ENCODE measurements at places on chromosomes 5 and 9.

- DNase-seq, result peak; percentile 61
These were observed 137.1 kb upstream of the SLC24A2 start for GRCh38 chr9:19925674-19926503.

DNA sequence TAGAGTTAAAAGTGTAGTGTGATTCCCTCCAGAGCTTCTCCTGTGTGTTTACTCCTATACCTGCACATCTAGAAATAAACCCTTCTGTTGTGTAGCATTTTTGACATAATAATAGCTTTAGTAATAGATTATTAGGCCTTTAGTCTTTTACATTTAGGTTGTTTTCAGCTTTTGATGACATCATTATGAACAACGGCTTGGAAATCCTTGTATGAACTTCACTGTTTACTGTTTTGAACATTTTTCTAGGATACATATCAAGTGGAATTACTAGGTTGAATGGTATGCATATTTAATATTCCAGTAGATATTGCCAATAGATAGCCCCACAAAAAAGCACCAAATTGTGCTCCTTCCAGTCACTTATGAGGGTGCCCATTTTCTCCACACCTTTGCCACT is 174.0 kb downstream of the ARHGAP26 start:
- no peak for DNase-seq

GRCh38 chr5:164501344-164501743 is 995.9 kb downstream of the MAT2B start:
- DNase-seq, result no peak

- no peak for DNase-seq
These were observed 564.4 kb downstream of the SEMA5A start for GRCh38 chr5:8981496-8981895.

- no peak for DNase-seq
These were observed 40.1 kb downstream of the EFCAB9 start for GRCh38 chr5:172234031-172234430.

- DNase-seq, result no peak
These were observed 37.4 kb downstream of the NSUN2 start for GRCh38 chr5:6595405-6595804.

GRCh38 chr5:115507681-115508080 is 36.9 kb downstream of the FEM1C start:
- DNase-seq, result no peak

GRCh38 chr9:37710046-37710445 is 43.6 kb upstream of the TRMT10B start:
- no peak for DNase-seq

- DNase-seq, result no peak
These were observed 281.0 kb downstream of the RASEF start for GRCh38 chr9:82781921-82782392.

DNA sequence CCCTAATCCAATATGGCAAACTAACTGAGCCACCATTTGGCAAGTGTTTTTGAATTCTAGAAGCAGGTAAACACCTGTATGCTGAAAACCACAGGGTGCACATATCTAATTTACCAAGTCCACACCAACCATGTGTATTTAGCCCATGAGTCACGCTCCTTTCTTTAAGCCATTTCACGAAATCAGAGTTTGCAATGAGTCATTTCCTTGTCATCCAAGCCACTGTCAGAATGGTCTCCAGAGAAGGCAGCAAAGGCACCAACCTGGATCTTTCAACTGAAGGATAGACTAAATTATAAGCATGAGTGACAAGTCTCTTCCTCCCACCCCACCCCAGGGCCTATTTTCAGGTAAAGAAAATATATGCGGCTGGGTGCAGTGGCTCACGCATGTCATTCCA is 110.0 kb downstream of the PAX5 start:
- DNase-seq, result no peak

DNA sequence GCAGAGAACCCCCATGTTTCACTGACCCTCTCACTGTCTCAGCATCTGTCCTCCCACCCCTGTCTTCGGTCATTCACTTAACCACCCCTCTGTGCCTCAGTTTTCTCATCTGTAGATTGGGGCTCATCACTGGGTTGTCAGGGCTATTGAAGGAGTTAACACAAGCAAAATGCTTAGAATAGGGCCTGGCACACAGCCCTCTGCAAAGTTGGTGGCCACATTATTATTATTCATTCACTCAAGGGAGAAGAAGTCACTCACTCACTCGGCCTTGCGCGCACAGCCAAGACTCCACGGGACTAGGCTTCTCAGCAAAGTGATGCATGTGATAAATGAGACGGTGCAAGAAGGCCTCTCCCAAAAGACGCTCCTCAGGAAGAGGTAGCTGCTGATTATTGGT is 8.0 kb downstream of the PDGFRB start:
- no peak for DNase-seq

GRCh38 chr9:69981686-69982445 is 61.8 kb upstream of the MAMDC2 start:
- no peak for DNase-seq

DNA sequence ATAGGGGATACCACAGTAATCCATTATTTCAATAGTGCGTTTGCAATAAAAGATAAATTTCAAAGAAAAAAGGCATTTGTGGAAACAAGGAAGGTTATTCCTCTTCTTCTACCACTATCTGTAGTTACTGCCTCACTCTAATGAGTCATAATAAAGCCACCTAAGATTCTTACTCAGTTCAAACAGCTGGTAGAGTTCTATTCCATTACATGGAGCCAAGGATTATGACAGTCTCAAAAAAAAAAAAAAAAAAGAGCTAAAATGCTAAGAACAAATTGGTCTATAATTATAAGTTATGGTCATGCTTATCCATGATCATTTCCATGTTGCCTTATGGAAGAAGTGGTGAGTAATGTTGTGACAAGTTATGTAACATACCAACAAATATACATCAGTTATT is 46.3 kb downstream of the DENND1A start:
- DNase-seq, result no peak

- no peak for DNase-seq
These were observed 17.6 kb downstream of the AFAP1L1 start for GRCh38 chr5:149289301-149289700.

- DNase-seq, result no peak
These were observed 230.2 kb upstream of the EDIL3 start for GRCh38 chr5:84614906-84615305.

GRCh38 chr5:149333711-149334443 is 11.4 kb upstream of the GRPEL2 start:
- no peak for DNase-seq

DNA sequence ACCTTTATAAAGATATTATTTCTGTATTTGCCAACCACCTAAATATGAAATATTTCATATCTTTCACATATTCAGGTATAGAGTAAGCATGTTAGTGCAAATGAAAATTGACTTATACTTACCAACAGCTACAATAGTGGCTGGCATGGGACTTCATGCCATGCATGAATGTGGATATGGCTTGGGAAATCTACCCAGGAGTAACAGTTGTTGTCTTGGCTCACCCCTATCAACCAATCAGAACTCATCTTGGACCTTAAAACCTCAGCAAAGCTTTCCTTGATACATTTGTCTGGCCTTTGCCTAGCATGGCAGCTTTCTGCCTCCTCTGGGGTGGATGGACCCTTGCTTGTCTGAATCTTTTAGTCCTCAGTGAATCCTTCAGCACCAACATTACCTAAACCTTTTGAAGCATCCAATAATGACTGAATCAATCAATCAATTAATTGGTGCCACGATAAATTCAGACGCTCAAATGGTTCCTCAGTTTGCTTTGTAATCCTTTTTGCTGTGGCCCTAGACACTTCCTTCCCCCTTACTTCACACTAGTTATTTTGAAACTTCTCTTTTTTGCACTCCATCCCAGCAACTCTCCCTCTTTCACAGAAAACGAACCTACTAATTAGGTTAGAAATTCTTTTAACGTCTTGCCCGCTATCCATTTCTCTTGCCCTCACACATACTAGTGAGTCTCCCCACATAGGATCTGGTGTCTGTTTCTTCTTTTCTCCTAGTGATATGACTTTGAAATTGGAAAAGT is 132.3 kb upstream of the ZNF608 start:
- DNase-seq, result no peak

DNA sequence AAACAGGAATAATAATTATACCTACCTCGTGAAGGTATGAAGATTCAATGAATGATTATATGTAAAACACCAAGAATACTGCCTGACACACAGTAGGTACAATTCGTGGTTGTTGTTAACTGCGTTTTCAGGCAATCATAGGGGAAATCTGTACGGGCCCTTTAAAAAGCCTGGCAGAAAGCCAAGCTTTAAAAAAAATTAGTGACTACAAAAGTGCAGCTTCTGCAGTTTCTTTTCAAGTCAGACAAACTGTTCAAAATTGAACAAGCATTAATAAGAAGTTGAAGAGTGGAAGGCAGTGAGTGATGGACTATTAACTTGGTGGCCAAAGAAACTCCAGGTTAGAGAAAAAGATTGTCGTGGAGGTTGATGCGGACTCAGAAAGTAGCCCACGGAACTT is 85.9 kb upstream of the TRIO start:
- DNase-seq, result no peak

- DNase-seq, result no peak
These were observed 2.7 kb downstream of the ANKRD33B start for GRCh38 chr5:10566543-10567068.

DNA sequence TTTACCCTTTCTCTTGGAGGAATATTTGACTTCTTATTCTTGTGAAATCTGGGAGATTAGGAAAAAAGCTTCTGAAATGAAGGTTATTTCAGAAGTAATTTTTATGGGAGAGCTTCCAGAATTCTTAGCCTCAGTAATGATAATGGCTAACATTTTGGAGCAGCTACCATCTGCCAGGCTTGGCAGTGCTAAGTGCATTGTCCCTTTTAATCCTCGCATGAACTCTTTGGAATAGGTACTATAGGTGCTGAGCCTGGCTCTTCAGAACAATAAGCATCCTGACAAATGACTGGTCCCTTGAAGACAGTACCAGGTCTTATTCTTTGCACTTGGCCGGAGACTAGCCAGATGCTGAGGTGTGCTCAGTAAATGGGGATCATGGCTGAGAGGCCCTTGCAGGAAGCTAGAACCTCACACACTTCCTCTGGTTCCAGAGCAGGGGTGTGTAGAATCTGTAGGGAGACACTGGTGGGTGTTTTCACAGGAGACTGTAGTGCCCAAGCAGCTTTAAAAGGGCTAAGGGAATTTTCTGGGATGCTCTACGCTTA is 90.7 kb downstream of the RCL1 start:
- DNase-seq, result no peak

DNA sequence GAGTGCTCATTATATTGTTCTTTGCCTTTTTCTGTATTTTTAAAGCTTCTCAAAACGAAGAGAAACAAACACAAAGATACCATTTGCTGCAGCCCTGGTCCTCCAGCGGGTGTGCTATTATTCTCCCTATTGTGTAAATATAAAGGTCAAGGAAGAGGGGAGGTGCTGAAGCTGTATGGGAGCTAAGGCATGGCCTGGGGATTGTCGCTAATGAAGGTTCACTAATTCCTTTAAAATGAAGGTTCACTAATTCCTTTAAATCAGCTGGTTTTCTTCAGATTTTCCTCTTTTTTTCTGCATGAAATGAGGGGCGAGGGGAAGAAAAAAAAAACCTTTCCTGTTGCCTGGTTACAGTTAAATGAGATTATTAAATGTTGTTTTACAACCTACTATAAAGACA is 74.5 kb upstream of the MAP1B start:
- no peak for DNase-seq

- DNase-seq, result no peak
These were observed 209.3 kb upstream of the PPP1R2B start for GRCh38 chr5:156640691-156641241.

- no peak for DNase-seq
These were observed 887 bp downstream of the GDA start for GRCh38 chr9:72150127-72150526.

DNA sequence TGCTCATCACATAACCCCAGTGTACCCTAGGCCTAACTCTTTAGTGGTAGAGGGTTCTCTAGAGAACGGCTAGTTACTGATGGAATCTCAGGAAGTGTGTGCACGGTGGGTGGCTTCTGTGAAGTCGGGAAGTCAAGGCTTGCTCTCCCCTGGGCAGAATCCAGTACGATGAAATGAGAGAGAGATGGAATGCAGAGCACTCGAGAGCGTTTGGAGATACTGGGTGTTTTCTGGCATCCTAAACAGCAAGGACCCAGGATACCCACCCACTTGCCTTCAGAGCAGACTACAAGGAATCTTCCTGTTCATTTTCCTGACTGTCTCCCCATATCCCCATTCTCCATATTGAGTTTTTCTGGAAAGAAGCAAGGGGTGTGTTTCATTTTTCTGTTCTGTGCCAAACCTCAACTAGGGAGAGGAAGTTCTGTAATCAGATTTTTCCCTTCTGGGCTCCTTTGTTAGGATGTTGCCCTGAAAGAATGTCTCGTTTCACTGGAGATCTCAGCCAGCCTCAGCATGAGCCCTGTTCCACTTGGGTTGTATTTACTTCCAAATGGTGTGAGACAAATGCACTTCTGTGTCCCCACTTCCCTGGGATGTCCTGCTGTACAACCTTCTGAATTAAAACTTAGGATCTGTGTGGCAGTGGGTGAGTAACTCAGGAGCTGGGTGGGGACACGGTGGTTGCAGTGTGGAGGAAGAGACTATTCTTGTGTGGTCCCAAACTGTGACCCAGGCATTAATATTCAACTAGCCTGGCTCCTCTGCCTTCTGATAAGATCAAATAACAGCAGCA is 108.9 kb upstream of the SPRY4 start:
- DNase-seq, result no peak

GRCh38 chr9:135588371-135588770 is 26.8 kb downstream of the PAEP start:
- no peak for DNase-seq

- DNase-seq, result no peak
These were observed 3.6 kb downstream of the SUSD3 start for GRCh38 chr9:93061791-93062763.

GRCh38 chr5:6602441-6602840 is 30.4 kb downstream of the NSUN2 start:
- DNase-seq, result no peak

- no peak for DNase-seq
These were observed 15.1 kb upstream of the TNFAIP8 start for GRCh38 chr5:119340597-119341218.

DNA sequence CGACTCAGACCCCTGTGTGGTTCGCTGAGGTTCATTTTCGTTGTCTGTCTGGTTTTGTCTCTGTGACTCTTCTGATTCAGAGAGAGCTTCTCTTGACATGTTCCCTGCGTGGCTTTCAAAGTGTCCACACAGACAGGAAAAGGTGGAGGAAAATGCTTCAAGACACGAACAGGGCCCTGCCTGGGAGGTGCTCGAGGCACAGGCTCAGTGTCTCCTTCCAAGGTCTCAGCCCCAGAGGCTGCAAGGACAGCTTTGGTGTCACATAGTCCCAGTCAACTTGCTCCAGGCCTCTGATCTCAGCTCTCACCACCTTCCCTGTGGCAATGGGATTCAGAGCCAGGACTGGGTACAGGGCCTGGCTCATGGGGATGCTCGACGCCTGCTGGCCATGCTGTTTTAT is 51.6 kb upstream of the SARDH start:
- no peak for DNase-seq

- DNase-seq, result no peak
These were observed 391.0 kb upstream of the IRX2 start for GRCh38 chr5:3142261-3143027.

Measured in stimulated activated CD8-positive, alpha-beta memory T cell treated with anti-CD3 and anti-CD28 coated beads, Interleukin-4, amount 100 ng/mL, for 1 hour (primary cell).